ENCODE measurements at places on chromosomes 16 and 17. TPM values are rescaled to one million over a fixed set of nuclear protein-coding genes. Genes with fewer than 3 reads are reported as not detected.

The CHD9NB gene
- total RNA-seq, result not detected

The CD300A gene
- 12.3 TPM for total RNA-seq

The C17orf100 gene
- 1.5 TPM for total RNA-seq

The TM4SF5 gene
- total RNA-seq, result not detected

The DNASE1L2 gene
- 0.67 TPM for total RNA-seq

The MT3 gene
- total RNA-seq, result 3.9 TPM

The CLEC10A gene
- not detected for total RNA-seq

Measured in activated CD4-positive, alpha-beta memory T cell treated with anti-CD3 and anti-CD28 coated beads for 36 hours (primary cell).